ENCODE measurements at places on chromosomes 7 and 10. TPM values are rescaled to one million over a fixed set of nuclear protein-coding genes. Genes with fewer than 3 reads are reported as not detected.

GARIN1A gene
- 1.2 TPM for total RNA-seq

PPP1R17 gene
- not detected for total RNA-seq

CACNB2 gene
- total RNA-seq = 2.1 TPM

SPDYE11 gene
- 0.08 TPM for total RNA-seq

CEP55 gene
- 2.7 TPM for total RNA-seq

GSTO1 gene
- 260 TPM for total RNA-seq
